ENCODE measurements at places on chromosomes 11 and 22.

- DNase-seq = no peak
Observed at GRCh38 chr11:77789731-77790476, 30.6 kb downstream of the RSF1 start.

DNA sequence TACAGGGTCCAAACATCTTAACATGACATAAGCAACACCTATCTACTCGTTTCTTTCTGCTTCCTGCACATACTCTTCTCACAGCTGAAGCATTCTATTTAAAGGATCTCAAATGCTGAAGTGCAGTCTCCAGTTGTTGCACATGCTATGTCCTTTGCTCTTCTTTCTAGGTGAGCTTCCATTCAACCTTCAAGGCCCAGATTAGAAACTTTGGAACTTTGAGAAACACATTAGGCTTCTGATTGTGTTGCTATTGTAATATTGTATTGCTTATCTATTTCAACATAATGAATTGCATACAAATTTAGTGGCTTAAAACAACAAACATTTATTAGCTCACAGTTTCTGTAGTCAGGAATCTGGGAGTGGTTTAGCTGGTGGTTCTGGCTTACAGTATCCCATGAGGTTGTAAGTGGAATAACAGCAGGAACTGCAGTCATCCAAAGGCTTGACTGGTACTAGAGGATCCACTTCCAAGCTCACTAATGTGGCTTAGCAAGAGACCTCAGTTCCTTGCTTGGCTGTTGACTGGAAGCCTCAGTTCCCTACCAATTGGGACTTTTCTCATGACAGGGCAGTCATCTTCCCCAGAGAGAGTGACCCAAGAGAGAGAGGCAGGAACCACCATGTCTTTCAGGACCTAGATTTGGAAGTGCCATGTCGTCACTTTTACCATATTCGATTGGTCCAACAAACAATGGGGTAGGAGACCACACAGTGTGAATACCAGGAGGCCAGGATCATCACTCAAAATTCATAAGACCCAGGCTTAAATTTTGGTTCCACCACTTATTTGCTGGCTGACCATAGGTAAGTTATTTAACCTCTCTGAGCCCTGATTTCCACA lies 27.2 kb upstream of the RASSF10 start:
- DNase-seq = no peak

- DNase-seq = no peak
Observed at GRCh38 chr11:7495882-7496551, 10.7 kb downstream of the OLFML1 start.

- DNase-seq = no peak
Observed at GRCh38 chr11:79768343-79768742, 327.5 kb upstream of the TENM4 start.

DNA sequence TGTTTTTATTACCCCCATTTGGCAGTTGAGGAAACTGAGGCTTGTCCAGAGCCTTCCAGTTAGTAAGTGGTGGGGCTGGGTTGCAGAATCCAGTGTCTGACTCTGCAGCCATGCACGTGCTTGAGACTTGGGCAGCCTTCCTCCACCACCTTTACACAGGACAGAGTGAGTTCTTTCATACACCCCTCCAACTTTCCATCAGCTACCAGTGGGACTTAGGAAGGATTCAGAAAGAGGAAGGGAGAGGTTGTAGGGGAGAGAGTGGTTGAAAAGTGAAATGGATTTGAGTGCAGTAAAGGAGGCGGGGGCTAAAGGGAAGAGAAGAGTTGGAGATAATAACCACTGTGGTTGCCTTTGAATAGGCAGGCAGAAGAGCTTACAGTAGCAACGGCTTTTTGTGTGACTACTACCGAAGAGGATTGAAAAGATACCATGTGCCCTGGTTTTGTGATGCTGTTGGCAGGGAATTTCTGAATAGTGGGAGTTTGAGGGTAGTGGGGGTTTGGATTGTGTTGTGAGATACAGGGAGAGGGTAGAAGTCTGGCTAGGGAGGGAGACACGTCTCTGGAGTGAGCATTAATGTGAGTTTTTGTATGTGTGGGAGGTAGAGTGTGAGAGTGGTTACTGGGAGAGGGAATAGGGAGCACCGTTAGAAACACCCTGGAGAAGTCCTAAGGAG lies 1.7 kb downstream of the UVRAG start:
- DNase-seq = no peak

DNA sequence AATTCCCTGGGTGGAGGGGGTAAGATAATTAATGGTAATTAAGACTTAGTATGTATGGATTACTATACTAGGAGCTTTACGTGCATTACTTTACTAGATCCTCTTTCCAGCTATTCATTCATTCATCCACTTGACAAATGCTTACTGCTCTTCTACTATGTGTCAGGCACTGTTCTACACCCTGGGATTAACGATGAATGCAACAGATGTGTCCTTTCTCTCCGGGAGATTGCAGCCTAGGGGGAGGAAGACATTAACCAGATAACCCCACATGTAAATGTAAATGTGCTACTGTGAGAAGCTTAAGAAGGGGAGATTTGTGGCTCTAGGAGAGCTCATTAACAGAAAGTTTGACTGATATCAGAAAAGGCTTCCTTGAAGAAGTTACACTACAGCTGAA lies 1.7 kb downstream of the ANKK1 start:
- no peak for DNase-seq

GRCh38 chr11:65501186-65501471 lies 2.3 kb downstream of the MALAT1 start:
- DNase-seq = no peak

- DNase-seq = no peak
Observed at GRCh38 chr11:116721988-116722387, 50.8 kb downstream of the BUD13 start.

GRCh38 chr11:69250186-69251056 lies 43.5 kb upstream of the MYEOV start:
- DNase-seq = no peak

DNA sequence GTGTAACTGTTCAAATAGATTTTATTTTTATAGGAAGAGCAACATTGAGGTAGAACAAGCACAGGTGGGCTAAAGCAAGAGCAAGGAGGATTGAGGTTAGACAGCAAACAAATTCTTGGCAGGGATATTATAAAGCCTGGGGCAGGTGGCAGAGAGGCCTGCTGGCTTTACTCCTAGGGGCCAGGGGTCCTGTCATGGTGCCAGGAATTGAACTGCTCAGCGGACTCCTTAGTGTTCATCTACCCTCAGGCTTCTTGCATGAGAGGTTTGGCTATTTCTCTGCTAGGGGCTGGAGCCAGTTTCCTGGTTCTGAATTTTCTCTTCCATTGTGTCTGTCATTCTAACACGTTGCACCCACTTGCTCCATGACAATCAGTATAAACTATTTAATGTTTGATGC lies 217.2 kb upstream of the NCAM1 start:
- no peak for DNase-seq

GRCh38 chr11:66408488-66409214 lies 12.2 kb upstream of the NPAS4 start:
- DNase-seq = peak; percentile 42
